ENCODE measurements at places on chromosomes 7 and 10.

GRCh38 chr10:72727130-72727529, 35.2 kb downstream of the MCU start:
- no peak overlapping the region for H3K27ac ChIP-seq
- H3K4me3 ChIP-seq, result no peak overlapping the region
- peaks cover 14% of the 10 kb centered on the region for H3K4me1 ChIP-seq
- H3K36me3 ChIP-seq, result no peaks in the 10 kb centered on the region
- DNase-seq, result no peak

DNA sequence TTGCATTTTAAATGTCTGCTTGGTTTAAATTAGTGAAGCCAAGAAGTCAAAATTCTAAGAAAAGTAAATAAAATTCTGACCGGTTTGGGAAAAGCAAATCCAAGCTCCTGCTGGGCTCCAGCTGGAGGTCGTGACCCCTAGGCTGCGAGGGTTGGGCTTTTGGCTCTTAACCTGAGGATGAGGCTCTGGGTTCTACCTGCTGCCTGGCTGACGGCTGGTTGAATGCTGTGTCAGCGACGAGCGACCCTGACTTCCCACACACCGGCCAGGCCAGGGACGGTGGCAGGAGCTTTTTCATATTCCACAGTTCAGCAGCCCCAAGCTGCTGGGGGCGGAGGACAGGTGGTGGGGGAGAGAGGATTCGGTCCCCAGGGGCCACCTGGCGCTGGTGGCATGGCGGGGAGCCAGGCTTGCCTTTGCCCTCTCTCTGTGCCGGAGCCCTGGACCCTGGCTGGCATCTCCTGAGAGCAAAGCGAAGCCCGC, 843 bp upstream of the PLPP4 start:
- H3K4me3 ChIP-seq, result no peak overlapping the region
- DNase-seq, result no peak
- H3K27me3 ChIP-seq, result peaks cover 29% of the 10 kb centered on the region
- H3K36me3 ChIP-seq, result no peaks in the 10 kb centered on the region
- H3K27ac ChIP-seq, result no peak overlapping the region
- peaks cover 2% of the 10 kb centered on the region for H3K4me1 ChIP-seq

- H3K27me3 ChIP-seq, result no peaks in the 10 kb centered on the region
- H3K27ac ChIP-seq, result no peak overlapping the region
- H3K4me3 ChIP-seq, result no peak overlapping the region
- DNase-seq, result no peak
- H3K36me3 ChIP-seq, result no peaks in the 10 kb centered on the region
- H3K4me1 ChIP-seq, result peaks cover 14% of the 10 kb centered on the region
Observed at GRCh38 chr10:87746911-87747310, 71.1 kb downstream of the ATAD1 start.

DNA sequence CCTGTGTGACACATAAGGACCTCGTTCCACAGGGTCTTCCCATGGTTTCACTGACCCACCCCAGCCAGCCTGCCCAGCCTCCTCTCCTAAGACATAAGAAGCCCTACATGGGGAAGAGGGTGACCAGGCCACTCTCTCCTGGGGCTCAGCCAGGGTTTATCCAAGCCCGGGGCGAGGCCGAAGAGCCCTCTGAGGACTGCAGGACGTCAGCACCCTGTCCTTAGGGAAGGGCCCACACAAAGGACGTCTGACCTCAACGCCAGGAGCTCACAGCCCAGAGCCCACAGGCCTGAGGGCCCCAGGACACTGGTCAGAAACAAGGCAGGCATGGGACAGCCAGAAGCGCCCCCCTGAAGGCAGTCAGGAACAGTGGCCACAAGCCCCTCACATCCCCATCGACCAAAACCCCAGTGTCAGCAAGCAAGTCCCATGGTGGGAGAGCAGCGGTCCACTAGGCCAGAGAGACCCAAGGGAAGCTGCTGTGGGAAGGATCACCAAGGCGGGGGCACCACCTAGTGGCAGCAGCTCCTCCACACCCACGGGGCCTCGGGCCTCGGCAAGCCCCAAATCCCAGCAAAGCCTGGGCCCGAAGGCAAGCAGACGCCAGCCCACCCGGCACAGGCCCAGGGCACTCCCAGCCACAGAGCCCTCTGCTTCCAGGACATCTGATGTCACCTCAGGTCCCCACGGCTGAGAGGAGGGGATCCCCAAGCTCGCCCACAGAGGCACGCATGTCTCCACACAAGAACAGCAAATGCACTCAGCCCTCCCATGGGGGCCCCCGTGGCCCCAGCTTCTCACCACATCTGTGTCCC, 23.4 kb downstream of the MAD1L1 start:
- peak; percentile 50 for DNase-seq
- no peak overlapping the region for H3K27ac ChIP-seq
- no peak overlapping the region for H3K4me3 ChIP-seq
- H3K36me3 ChIP-seq, result peaks cover 32% of the 10 kb centered on the region
- H3K4me1 ChIP-seq, result peaks cover 10% of the 10 kb centered on the region

GRCh38 chr10:121087129-121087528, 236.0 kb downstream of the WDR11 start:
- H3K27me3 ChIP-seq, result no peaks in the 10 kb centered on the region
- no peak overlapping the region for H3K4me3 ChIP-seq
- DNase-seq, result no peak

GRCh38 chr7:142612237-142612881, 136.9 kb upstream of the PRSS1 start:
- H3K4me1 ChIP-seq, result peaks cover 34% of the 10 kb centered on the region
- no peak overlapping the region for H3K4me3 ChIP-seq
- peaks cover 5% of the 10 kb centered on the region for H3K27me3 ChIP-seq
- no peaks in the 10 kb centered on the region for H3K36me3 ChIP-seq

- no peak overlapping the region for H3K4me3 ChIP-seq
- no peaks in the 10 kb centered on the region for H3K27me3 ChIP-seq
- DNase-seq, result no peak
- peaks cover 12% of the 10 kb centered on the region for H3K4me1 ChIP-seq
- H3K36me3 ChIP-seq, result no peaks in the 10 kb centered on the region
Observed at GRCh38 chr7:112211348-112211907, 4.9 kb downstream of the ZNF277 start.

GRCh38 chr10:381805-382204, 246.6 kb downstream of the ZMYND11 start:
- H3K36me3 ChIP-seq, result peaks cover 2% of the 10 kb centered on the region
- peak; percentile 41 for DNase-seq
- peaks cover 9% of the 10 kb centered on the region for H3K4me1 ChIP-seq
- no peak overlapping the region for H3K27ac ChIP-seq
- peaks cover 14% of the 10 kb centered on the region for H3K27me3 ChIP-seq
- no peak overlapping the region for H3K4me3 ChIP-seq

DNA sequence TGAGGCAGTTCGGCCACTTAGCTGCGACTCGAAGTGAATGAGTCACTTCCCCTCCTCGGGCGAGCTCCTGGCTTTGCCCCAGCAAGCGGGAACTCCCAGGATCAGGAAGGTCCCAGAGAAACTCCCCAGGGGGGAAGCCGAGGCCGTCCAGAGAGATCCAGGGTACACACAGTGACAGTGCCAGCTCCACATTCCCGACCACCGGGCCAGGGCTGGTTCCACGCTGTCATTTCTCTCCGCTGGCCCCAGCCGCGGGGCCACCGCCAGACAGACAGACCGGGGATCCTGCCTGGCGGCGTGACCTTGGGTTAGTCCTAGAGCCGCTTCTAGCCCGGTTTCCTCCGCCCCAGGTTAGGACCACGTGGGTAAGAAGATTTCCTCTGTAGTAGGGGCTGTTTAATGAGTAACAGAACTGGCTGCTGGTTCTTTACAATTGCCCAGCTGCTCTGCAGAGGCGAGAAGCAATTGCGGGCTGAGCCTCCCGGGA, 463 bp upstream of the UPP1 start:
- H3K27ac ChIP-seq, result peak overlapping the region; percentile 95
- H3K36me3 ChIP-seq, result peaks cover 56% of the 10 kb centered on the region
- no peak for DNase-seq
- H3K4me3 ChIP-seq, result peak overlapping the region; percentile 87
- H3K4me1 ChIP-seq, result peaks cover 80% of the 10 kb centered on the region
- no peaks in the 10 kb centered on the region for H3K27me3 ChIP-seq

DNA sequence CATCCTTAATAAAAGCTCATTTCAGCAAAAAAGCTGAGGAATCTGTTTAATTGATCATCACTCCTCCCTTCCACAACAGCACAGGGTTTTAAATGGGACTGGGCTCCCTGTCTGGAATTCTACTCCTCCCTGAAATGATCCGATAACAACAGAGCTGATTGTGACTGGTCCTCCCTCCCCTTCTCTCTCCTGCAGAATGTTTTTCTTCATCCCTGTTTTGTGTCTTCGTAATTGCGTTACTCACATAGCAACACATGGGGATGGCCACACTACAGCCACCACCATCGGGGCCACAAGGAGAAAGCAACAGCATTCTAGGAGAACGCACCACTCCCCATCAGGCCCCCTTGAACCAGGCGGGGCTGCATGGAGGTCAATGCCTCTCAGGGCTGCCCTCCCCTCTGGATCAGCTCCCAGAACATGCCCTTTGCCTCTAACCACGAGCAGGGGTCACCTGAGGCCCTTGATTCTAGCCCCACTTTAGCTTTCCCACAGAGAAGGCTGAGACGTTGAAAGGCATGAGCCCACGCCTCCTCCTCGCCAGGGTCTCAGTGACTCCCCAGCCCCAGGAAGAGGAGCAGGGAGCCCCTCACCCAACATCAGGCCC, 152.6 kb downstream of the PLXNA4 start:
- no peak overlapping the region for H3K4me3 ChIP-seq
- DNase-seq, result no peak
- H3K4me1 ChIP-seq, result peaks cover 13% of the 10 kb centered on the region
- no peak overlapping the region for H3K27ac ChIP-seq
- peaks cover 33% of the 10 kb centered on the region for H3K27me3 ChIP-seq

DNA sequence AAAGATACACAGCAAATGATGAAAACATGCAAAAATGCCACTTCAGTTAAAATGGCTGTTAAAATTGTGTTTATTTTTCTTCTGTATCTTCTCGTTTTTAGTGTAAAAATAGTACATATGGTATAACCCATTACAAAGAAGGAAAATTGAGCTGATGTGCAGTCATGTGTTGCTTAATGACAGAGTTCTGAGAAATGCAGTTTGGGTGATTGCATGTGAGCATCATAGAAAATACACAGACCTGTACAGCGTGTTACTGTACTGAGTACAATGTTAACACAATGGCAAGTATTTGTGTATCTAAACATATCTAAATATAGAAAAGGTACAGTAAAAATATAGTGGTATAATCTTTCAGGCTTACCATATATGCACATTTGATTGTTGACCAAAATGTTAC, 7.3 kb downstream of the DMTF1 start:
- H3K27ac ChIP-seq, result no peak overlapping the region
- H3K4me1 ChIP-seq, result peaks cover 48% of the 10 kb centered on the region
- no peaks in the 10 kb centered on the region for H3K27me3 ChIP-seq
- DNase-seq, result no peak

DNA sequence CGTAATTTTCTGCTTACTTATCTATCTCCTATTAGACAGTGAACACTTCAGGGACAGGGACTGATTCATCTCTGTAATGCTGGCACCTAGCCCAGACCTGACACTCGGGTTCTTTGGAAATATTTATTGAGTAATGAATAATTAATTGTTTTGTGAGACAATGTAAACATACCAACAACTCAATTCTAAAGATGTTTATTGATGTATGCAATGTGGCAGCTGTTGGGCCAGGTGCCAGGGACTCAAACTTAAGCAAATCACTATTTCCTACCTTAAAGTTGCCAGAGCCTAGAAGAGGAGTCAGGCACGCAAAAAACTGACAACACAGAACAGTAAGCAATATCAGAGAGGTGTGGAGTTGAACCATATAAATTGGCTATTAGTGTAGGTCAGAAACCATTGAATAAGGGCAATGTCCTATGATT, 63.6 kb upstream of the BMPER start:
- no peak for DNase-seq
- no peaks in the 10 kb centered on the region for H3K4me1 ChIP-seq
- no peaks in the 10 kb centered on the region for H3K27me3 ChIP-seq
- no peak overlapping the region for H3K27ac ChIP-seq

GRCh38 chr10:98570834-98571233, 124.1 kb upstream of the HPS1 start:
- H3K27ac ChIP-seq, result no peak overlapping the region
- H3K4me3 ChIP-seq, result no peak overlapping the region
- H3K27me3 ChIP-seq, result peaks cover 2% of the 10 kb centered on the region
- DNase-seq, result no peak

GRCh38 chr7:4764402-4765007, 10.9 kb upstream of the AP5Z1 start:
- no peak overlapping the region for H3K4me3 ChIP-seq
- no peaks in the 10 kb centered on the region for H3K27me3 ChIP-seq
- no peaks in the 10 kb centered on the region for H3K4me1 ChIP-seq
- DNase-seq, result no peak
- peaks cover 23% of the 10 kb centered on the region for H3K36me3 ChIP-seq
- no peak overlapping the region for H3K27ac ChIP-seq

Measured in activated CD4-positive, alpha-beta memory T cell treated with anti-CD3 and anti-CD28 coated beads, Interleukin-2, amount 10 ng/mL, durations not matched to agents 7 days and 5 days (primary cell).